ENCODE measurements at places on chromosomes 16 and 17. TPM values are rescaled to one million over a fixed set of nuclear protein-coding genes. Genes with fewer than 3 reads are reported as not detected.

The AGRP gene
- total RNA-seq: not detected

The HOXB6 gene
- total RNA-seq: 16.8 TPM

The ARRB2 gene
- 71.8 TPM for total RNA-seq

The TPSD1 gene
- total RNA-seq: not detected

The ZSWIM7 gene
- 14.6 TPM for total RNA-seq

The DOC2A gene
- 0.23 TPM for total RNA-seq

The TIMP2 gene
- total RNA-seq: 732 TPM

The ZG16B gene
- total RNA-seq: not detected

The CDH16 gene
- total RNA-seq: not detected

The SEC14L5 gene
- total RNA-seq: 0.90 TPM

The PERCC1 gene
- not detected for total RNA-seq

The C17orf67 gene
- 5.0 TPM for total RNA-seq

The ENPP7 gene
- total RNA-seq: not detected

The TERF2IP gene
- total RNA-seq: 66.3 TPM

The DPEP1 gene
- total RNA-seq: not detected

The TNP2 gene
- total RNA-seq: not detected

The CDYL2 gene
- total RNA-seq: 7.6 TPM

The KIF2B gene
- total RNA-seq: not detected

All from aorta (tissue), 5 donors.